Fibroblast of the aortic adventitia (primary cell): ENCODE measurements at places on chromosomes 12 and 14.

DNA sequence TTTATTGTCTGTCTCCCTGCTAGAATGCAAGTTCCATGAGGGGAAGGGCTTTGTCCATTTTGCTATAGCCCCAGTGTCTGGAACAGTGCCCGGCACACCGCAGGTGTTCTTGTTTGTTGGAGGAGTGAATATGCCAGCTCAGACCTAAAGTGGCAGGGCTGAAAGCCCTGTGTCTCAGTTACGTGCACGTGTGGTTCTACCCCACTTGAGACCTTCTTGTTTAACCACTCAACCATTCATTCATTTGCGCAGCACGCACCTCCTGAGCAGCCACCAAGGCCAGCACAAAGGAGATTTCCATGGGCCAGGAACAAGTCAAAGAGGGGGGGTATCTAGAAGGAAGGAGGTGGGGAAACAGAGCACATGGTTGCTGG lies 338.0 kb upstream of the FKBP4 start:
- no peak for DNase-seq

DNA sequence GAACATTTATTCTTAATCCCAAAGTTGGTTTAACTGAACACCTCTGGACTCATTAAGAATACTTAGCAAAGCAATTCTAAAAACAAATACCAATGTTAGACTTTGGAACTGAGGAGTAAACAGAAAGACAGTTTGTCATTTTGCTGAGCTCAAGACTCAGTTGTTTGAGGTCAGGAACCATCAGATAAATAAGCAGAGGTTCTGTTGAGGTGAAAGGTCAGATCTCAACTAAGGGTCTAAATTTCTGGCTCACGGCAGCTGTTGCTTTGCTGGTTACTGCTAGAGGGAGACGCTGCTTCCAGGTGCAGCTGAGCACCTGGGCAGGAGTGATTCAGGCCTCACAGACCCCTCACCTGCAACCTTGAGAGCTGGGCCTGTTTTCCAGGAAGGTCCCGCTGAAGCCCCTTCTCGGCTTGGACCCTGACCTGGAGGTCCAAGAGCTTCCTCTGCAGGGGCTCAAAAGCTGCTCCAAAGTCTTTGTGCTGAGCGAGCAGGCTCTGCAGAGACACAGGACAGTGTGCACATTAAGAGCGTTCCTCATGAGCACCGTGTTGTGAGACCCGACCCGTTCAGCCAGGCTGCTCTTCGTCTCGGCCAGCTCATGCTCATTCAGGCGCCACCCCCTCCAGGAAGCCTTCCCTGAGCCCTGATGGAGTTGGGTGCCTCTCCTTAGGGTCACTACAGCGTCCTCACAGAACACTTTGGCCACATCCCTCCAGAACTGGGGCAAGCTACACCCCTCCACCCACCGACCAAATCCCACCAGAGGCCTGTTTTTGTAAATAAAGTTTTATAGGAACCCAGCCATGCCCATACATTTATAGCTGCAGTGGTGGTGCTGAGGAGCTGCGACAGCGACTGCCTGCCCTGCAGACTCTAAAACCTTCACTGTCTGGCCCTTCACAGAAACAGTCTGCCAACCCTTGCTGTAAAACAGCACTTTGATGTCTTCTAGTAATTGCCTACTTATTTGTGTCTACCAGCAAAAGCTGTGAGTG lies 72.0 kb downstream of the SYNE3 start:
- DNase-seq, result no peak

GRCh38 chr12:131774576-131775391 lies 53.4 kb upstream of the MMP17 start:
- DNase-seq, result no peak

- DNase-seq, result peak; percentile 7
Observed at GRCh38 chr12:81077329-81077685, 572 bp upstream of the ACSS3 start.

- no peak for DNase-seq
Observed at GRCh38 chr12:125292700-125293099, 227.5 kb downstream of the AACS start.
